Aortic smooth muscle cell (primary cell): ENCODE measurements at places on chromosomes 5 and 9. TPM values are rescaled to one million over a fixed set of nuclear protein-coding genes. Genes with fewer than 3 reads are reported as not detected.

Gene ANKRD18A
- 0.06 and 0.13 TPM in 2 replicates for total RNA-seq

Gene PPP1R2B
- total RNA-seq: 0.26 and 0.31 TPM in 2 replicates

Gene SV2C
- total RNA-seq: under 0.01 TPM in 1 of 2 replicates, not detected in the other

Gene EPB41L4B
- total RNA-seq: under 0.01 and 0.25 TPM in 2 replicates

Gene MED10
- 8.8 and 9.1 TPM in 2 replicates for total RNA-seq

Gene SLCO6A1
- total RNA-seq: not detected in 2 replicates
